ENCODE measurements at places on chromosomes 5 and 9.

- no peak for DNase-seq
These were observed 63.5 kb upstream of the GARNL3 start for GRCh38 chr9:127201071-127201541.

DNA sequence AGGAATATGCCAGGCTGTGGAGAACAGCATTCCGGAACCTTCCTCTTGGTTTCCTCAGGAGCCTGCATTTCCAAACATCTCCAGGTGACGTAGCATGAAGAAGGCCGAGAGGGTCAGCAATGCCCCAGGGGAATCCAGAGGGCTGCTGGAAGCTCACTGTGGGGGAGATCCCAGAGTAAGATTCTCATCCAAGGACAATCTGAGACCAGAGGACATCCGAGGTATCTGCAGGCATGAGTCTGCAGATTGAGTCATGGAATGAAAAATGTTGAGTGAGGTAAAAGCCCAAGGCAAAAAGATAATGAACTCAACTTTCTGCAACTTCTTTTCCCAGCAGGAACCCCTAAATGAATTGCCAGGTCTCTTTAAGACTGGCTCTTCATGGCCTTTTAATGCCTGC is 73.5 kb downstream of the KIF4B start:
- DNase-seq = no peak

GRCh38 chr9:84385386-84386040 is 45.0 kb upstream of the SLC28A3 start:
- DNase-seq = no peak

- no peak for DNase-seq
These were observed 619.4 kb upstream of the KLF4 start for GRCh38 chr9:108108852-108109448.

- no peak for DNase-seq
These were observed 712.3 kb upstream of the WWC1 start for GRCh38 chr5:167578977-167579692.
